ENCODE measurements at places on chromosomes 6 and 20.
A peak's percentile ranks its signal among the peaks of the same experiment; 100 is the strongest.

DNA sequence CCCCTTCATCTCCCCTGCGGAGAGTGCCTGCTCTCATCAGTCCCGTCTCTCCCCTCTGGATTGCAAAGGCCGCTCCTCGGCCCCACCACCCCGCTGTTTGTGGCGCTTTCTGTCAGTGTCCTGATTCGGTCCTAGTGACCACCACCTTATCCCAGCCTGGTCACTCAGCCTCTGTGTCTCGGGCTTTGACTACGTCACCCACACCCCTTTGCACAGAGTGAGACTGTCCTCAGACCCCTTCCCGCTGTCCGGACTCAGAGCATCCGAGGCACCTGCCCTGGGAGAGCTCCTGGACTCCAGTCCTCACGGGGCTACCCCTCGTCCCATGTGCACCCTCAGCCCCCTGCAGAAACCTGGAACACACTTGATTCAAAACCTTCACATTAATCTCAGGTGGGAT is 380.2 kb downstream of the TAF4 start:
- DNase-seq = no peak

DNA sequence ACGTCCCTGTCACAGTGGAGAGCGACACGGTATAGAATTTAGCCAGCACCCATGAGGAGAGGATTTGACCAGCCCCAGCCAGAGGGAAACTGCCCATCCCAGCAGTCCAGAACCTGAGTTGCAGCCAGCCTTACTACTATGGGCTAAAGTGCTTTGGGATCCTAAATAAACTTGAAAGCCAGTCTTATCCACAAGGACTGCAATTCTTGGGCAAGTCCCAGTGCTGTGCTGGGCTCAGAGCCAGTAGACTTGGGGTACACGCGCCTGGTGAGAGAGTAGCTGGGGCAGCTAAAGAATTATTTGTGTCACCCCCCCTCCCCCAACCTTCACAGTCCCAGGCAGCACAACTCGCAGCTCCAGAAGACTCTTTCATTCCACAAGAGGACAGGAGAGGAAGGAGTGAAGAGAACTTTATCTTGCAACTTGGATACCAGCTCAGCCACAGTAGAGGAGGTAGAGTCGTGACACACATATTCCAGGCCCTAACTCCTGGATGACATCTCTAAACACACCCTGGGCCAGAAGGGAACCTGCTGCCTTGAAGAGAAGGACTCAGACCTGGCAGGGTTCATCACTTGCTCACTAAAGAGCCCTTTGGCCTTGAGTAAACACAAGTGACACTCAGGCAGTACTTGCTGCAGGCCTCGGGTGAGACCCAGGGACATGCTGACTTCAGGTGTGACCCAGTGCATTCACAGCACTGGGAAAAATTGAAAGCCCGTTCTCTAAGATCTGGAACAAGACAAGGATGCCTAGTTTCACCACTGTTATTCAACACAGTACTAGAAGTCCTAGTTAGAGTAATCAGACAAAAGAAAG is 100.3 kb downstream of the REV3L start:
- no peak for DNase-seq

DNA sequence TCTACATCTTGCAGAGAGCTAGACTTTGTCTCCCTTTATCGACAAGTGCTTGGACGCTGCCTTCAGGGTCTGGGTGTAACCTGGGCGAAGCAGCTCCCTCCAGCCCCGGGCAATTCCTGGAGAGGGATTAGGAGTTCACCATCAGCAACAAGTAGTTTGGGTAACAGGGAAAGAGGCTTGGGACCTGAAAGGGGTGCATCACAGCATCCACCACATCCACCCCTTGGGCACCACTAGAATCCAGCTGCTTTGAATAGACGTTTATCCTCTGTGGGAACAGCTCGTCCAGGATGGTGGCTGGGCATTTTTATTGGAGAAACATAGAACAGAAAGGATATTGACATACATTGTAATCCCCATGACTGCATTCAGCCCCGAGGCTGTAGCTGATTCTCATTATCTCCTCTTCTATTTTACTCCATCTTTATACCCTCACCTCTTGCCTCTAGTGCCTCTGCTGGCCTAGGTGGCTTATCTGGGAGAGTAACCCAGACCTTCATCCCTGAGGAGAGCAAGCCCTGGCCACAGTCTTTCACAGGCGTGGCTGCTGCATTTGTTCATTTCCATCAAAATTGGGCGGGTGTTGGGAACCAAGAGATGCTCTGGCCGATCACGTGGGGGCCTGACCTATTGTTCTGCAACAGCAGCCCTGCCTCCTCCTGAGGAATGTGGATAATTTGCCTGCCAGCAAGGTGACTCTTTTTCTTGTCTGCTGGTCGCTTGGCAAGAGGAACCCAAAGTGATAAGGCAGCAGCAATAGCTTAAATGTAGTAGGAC is 109.2 kb upstream of the RALGAPA2 start:
- no peak for DNase-seq

DNA sequence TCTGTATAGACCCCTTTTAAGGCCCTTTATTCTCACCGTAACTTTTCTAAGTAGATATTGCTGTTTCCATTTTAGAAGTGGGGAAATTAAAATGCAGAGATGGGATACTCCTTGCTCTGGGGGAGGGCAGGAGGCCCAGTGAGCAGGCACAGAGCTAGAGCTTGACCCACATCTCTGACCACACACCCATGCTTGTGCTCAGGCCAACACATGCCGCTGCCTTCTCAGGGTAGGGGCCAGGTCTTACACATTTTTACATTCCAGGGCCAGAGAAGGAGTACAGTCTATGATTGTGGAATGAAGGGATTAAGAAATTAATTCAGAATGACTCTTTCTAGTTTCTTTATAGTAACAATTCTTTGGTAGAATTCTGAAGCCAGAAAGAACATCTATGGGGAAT is 104.8 kb downstream of the SOBP start:
- no peak for DNase-seq

GRCh38 chr6:148997865-148998264 is 251.0 kb downstream of the UST start:
- DNase-seq = no peak

DNA sequence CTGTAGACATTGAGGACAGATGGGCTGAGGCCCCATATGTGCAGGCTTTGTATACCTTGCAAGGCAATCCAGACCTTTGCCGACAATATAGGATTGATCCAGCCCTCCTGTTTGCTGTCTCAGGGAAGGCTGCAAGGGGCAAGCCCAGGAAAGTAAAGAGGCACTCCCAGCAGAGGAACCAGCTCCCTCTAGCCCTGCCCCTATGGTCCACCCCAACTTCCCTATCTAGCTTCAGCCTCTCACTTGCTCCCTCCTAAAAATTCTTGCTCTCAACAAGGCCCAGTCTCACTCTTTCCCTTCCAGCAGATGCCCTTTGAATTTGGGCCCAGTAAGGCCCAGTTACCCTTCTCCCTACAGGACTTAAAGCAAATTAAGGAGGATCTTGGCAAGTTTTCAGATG is 92.6 kb downstream of the JARID2 start:
- no peak for DNase-seq

GRCh38 chr6:20800229-20800628 is 266.0 kb downstream of the CDKAL1 start:
- no peak for DNase-seq

DNA sequence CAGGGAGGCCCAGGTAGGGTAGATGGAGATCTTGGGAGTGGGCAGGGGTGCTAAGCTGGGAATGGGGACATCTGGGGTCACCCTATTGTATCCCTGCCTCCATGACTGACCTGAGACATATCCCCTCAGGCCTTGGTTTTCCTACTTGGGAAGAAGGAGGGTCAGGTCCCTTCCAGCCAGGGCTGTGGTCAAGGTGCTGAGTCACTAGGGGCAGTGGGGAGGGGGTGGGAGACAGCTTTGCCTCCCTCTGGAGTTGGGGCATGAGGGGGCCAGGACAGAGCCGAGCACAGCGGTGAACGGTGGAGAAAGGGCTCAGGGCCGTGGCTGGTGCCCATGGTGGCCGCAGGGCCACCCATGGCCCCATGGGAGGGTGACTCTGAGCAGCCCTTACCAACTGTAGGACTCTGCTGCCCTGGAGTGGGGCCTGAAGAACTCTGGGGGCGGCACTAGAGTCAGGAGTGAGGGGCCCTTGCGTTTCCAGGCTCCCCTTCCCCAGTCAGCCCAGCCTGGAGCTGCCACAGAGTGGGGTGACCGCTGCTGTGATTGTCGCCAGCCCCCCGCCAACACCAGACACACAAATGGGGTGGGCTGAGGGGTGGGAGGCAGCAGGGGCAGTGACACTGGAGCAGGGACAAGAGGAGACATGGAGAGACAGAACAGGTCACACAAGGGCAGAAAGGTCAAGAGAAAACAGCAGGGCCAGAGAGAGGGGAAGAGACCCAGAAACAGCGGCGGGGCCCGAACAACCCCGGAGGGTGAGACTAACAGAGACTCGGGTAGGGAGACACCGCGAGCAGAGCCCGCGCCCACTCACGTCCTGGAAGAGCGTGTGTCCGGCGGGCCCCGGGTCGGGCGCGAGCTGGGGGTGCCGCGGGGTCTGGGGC is 576 bp downstream of the NECAB3 start:
- no peak for DNase-seq

GRCh38 chr6:167341665-167342655 is 17.1 kb downstream of the TTLL2 start:
- DNase-seq = no peak

DNA sequence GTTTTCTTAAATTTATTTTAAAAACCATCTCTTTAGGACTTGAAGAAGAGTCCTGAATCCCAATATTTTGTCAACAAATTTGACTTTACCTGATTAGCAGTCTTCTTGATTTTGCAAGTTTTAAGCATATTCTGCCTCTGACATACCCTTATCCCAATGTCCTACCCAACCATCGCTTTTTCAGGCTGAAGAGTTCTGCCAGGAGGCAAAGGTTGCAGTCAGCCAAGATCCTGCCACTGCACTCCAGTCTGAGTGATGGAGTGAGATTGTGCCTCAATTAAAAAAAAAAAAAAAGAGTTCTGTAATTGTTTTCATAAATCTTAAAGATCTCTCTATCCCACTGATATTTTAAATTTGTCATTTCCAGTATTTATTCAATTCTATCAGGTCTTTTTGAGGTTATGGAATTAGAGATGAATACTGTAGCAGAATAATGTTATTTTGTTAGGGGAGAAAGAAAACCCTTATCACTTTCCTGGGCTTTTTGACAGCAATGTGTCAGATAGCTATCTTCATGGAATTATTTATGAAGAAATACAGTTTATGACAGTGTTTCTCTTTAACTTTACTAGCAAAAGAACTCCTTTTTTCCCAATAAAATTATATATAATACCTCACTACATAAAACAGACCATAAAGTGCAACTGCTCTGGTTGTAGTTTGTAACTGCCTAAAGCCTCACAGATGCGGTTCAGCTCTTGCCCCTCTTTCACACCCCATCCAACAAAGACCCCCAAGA is 78.2 kb downstream of the IBTK start:
- DNase-seq = no peak

GRCh38 chr6:21375151-21376116 is 218.1 kb upstream of the SOX4 start:
- DNase-seq = no peak

GRCh38 chr20:38126932-38127621 is 38.0 kb downstream of the TGM2 start:
- no peak for DNase-seq

DNA sequence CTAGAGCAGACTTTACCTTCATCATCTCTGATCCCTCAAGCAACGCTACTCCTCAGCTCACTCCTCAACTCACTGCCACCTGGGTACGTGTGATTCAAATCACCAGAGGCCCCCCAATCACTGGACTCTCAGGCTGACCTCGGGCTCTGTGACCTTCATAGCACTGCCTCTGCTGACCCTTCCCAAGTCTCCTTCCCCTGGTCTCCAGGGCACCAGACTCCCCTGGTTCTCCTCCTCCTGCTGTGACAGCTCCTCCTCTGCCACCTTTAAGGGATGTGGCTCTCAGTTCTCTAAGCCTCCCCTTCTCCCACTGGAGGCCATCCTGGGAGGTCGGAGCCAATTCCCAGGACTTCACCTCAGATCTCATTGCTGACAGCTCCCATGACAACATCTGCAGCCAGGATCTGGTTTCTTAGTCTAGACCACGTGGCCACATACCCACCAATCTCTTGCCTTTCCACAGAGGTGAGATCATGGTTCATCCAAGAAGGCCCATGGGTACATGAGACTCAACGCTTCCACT is 90.4 kb downstream of the NFATC2 start:
- DNase-seq = no peak

- peak; percentile 42 for DNase-seq
These were observed 139.9 kb downstream of the BMP7 start for GRCh38 chr20:57126481-57127092.

DNA sequence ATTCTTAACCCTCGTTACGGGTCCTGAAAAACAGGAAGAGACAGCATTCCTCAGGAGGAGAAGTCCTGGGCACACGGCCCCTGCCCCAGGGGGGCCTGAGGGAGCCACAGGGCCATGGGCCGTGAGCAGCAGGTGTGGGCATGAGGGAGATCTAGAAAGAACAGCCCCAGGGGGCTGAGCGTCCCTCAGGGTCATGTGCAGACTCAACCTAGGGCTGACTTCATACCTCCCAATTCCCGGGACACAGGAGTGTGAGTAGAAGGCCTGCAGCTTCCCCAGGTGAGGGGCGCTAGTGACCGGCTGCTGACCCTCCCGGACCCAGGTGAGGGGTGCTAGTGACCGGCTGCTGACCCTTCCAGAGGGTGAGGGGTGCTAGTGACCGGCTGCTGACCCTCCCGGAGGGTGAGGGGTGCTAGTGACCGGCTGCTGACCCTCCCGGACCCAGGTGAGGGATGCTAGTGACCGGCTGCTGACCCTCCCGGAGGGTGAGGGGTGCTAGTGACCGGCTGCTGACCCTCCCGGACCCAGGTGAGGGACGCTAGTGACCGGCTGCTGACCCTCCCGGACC is 35.1 kb downstream of the FRMD1 start:
- DNase-seq = no peak

- no peak for DNase-seq
These were observed 33.9 kb downstream of the NTSR1 start for GRCh38 chr20:62742550-62742949.

DNA sequence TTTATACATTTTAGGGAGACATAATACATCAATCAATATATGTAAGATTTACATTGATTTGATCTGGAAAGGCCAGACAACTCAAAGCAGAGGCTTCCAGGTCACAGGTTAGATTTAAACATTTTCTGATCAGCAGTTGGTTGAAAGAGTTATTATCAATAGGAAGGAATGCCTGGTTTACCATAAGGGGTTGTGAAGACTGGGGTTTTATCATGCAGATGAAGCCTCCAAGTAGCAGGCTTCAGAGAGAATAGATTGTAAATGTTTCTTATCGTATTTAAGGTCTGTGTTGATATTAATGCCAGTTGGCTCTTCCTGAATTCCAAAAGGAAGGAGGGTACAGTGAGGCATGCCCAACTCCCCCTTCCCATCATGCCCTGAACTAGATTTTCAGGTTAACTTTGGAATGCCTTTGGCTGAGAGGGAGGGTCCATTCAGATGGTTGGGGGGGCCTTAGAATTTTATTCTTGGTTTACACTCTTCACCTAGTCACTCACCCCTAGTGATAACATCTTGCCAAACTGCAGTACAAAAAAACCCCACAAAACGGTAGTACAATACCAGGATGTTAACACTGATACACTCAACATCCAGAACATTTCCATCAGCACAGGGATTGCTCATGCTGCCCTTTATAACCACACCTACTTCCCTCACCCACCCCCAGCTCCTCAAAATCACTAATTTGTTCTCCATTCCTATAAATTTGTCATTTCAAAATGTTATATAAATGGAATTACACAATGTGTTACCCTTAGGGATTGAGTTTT is 259.6 kb upstream of the PLN start:
- no peak for DNase-seq

- DNase-seq = no peak
These were observed 86.0 kb downstream of the PTCHD4 start for GRCh38 chr6:48024956-48025355.

GRCh38 chr6:112109262-112109661 is 21.9 kb downstream of the FAM229B start:
- no peak for DNase-seq

Data from OCI-LY7 (cell line).